ENCODE measurements at places on chromosomes 1 and 21. TPM values are rescaled to one million over a fixed set of nuclear protein-coding genes. Genes with fewer than 3 reads are reported as not detected.

Gene NKAIN1
- not detected for total RNA-seq

Gene GJA9
- not detected for total RNA-seq

Gene SIK1
- 8.5 TPM for total RNA-seq

Gene CD1D
- not detected for total RNA-seq

Gene RGSL1
- total RNA-seq, result not detected

- ATAC-seq, result no peak
These were observed 42.8 kb downstream of the CLDN14 start for GRCh38 chr21:36436829-36437744.

DNA sequence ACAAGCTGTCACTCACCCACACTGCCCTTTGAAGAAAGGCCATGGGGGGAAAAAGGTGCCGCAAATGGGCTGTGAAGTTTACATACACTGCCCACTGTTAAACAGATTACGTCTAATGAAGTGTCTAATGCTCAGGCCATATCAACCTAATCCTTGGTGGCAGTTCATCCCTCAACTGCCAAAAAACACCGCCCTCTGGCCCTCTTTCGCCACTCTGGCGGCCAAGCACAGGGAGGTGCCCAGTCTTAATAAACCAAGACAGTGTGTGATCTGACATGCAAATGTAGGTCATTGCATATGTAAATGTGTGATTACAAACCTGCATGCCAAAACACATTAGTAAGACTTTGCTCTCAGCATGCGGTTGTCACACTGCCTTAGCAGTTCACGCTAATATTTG lies 89.5 kb downstream of the NEK7 start:
- ATAC-seq, result no peak

- no peak for ATAC-seq
These were observed 22.7 kb downstream of the CSTB start for GRCh38 chr21:43753439-43753799.

- ATAC-seq, result no peak
These were observed 4.3 kb upstream of the MFAP2 start for GRCh38 chr1:16984717-16985116.

DNA sequence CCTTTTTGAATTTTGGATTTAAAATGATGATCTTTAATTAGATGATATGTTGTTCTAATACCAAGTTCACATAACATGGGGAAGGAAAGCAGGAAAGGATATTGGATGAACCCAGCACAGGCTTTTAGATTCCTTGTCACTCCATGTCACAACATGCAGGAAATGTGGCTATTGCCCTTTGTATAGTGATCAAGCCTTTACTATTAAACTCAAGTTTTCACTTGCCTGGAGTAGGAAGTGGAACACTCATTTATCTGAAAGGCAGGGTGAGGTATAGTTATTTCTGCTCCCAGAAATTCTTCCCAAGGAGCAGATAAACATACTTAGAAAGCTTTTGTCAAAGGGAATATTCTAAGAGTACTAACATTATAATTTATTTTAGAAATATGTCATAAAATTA lies 37.2 kb upstream of the BCAS2 start:
- no peak for ATAC-seq
